Stimulated activated CD8-positive, alpha-beta memory T cell treated with anti-CD3 and anti-CD28 coated beads, Interleukin-2, amount 100 ng/mL, for 1 hour (primary cell): ENCODE measurements at places on chromosomes 3 and 15.

DNA sequence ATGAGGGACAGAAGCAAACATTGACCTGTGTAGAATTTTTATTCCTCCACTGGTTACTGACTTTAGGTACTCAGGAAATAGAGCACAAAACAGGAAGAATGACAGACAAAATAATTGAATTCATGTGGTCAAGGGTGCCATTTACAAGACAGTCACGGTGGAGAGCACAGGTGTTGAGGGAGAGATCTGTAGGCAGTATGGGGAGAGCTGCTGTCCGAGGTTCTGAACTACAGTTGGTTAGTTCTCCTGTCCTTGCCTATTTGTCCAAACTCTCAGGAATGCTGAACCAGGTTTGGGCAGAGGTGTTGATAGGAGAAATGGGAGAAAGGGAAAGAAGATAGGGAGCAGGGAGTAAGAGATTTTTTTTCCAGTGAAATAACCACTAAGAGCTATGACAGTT, 178.5 kb upstream of the ZBTB20 start:
- DNase-seq, result no peak

- no peak for DNase-seq
These were observed 255.6 kb downstream of the MAGI1 start for GRCh38 chr3:65783117-65783516.

- DNase-seq, result no peak
These were observed 764.8 kb upstream of the NR2F2 start for GRCh38 chr15:95565690-95566089.

GRCh38 chr3:536417-536813, 339.9 kb downstream of the CHL1 start:
- no peak for DNase-seq

DNA sequence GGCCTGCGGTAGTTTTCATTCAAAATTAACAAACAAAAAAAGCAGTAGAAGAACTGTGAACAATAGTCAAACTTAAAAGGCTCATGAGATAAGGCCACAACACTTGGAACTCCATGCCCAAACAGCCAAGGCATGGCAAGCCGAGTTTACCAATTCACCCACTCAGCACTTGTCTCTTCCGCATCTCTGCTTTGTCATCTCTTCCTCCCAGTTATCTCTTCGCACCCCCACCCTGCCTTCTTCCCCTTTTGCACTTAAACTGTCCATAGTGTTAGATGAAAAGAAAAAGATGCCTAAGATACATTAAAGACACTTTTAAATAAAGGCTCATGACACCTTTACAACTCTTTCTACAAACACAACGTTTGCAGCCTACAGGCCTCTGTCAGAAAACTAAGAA, 11.1 kb downstream of the TLE3 start:
- no peak for DNase-seq

- DNase-seq, result no peak
These were observed 49.1 kb downstream of the FBN1 start for GRCh38 chr15:48596415-48596814.

DNA sequence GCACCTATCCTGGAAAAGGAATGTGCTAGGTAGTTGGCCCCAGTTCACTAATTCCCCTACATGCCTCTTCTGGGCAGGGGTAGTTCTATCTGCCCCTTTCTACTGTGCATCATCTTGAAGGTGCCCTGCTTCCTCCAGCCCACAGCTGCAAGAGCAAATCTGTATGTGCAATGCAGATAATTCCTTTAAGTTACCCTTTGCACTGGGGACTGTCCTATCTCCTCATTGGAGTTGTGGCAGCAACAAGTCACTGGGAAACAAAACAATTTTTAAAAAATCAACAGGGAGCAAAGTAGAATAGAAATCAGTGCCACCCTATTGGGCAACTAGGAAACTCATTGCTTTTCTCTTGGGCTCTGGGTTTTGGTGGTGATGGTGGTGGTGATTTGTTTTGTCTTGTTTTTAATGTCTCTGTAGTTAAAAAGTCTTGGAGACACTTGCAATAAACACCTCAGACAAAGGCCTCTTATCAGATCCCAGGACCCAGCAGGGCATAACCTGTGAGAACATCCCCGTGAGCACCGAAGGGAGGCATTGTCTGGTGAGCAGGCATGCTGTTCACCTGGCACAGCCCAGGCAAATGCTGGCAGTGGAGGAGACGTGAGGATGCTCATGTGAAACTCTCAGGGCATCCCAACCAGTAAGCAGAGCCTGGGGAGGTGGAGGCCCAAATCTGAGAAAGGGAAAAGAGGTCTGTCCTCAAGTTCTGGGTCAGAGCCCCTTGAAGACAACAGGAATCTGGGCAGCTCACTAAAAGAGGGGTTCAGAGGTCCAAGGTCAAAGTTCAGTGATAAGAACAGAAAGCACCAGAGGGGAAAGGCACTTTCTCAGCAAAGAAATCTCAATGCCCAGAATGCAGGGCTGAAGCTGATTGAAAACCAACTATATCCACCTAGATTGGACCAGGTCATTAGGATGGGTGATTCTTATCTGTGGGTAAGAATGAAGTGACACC, 27.9 kb downstream of the C2CD4B start:
- no peak for DNase-seq

DNA sequence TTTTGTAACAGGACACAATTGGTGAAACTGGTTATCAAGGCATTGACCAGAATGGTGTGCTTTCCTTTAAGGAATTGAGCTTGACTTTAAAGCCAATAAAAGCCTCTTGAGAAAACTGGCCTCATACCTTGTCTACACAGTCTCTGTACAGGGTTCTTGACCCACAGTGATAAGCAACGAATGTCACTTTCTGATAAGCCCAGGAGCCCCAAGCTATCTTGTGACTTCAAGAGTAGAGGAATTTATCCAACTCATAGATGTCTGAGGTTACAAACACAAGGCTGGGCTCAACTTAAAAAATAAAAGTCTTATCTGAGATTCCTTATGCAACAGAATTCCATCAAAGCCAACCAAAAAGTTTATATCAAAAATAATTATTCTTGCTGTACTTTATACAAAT, 212.1 kb downstream of the GBE1 start:
- DNase-seq, result no peak

DNA sequence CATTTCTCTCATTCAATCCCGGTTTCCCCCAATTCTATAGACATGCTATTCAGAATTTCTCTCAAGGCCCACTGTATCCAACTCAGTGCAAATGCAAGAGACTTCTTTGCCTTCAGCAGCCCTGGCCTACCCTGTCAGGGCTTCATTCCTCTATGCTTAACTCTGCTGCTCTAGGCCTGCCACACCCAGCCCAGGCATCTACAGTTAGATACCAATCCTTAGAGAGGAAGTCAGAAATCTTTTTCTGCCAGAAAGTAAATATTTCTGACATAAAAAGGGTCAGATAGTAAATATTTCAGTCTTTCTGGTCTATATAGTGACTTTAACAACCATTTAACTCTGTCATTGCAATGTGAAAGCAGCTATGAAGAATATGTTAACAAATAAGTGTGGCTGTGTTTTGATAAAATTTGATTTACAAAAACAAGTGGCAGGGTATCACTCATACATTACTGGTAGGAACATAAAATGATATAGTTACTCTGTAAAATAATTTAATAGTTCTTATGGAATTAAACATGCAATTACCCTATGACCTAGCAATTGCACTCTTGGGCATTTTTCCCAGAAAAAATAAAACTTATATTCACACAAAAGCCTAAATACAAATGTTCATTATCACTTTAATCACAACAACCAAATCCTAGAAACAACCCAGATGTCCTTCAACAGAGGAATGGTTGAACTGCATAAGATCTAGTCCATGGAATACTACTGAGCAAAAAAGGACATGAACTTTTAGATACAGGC, 942.0 kb downstream of the SQOR start:
- no peak for DNase-seq

GRCh38 chr3:34212656-34213055, 414.2 kb downstream of the PDCD6IP start:
- DNase-seq, result no peak

GRCh38 chr3:117243657-117244056, 534.1 kb downstream of the TUSC7 start:
- no peak for DNase-seq

- no peak for DNase-seq
These were observed 35.1 kb downstream of the USP3 start for GRCh38 chr15:63539521-63539920.

GRCh38 chr3:124619887-124620599, 110.2 kb upstream of the UMPS start:
- DNase-seq, result no peak

DNA sequence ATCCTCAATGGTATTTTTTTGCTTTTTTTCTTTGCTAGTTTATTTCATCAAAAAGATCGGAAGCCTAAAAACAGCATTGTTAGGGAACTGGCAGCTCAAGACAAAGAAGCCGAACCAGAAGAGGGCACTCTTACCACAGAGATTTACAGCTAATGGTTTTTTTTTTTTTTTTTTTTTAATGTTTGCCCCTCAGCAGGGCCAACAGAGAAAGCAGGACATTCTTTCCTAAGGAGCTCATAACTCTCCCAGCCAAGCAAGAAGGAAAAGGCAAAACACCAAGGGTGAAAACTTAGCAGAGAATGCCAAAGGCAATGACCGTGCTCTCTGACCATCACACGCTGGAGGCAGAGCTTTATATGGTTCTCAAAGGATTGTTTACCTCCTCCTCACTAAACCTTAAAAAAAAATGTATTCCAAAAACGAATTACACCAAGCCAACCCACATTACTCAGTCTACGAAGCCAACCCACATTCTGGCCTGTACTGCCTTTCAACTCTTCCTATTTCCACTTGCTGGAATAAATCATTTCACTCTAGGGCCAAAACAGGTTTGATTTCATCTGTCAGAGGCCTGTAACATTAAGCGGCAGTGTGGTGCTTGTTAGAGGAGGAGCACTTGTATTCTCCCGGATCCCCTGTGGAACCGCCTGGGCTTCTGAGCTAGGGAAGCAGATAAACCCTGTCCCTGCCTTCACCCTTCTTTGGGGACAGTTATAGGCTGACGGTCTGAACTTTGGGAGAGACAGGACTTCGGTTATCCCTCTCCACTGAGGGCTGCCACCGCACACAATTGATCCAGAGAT, 35.6 kb upstream of the GYG1 start:
- DNase-seq, result no peak

DNA sequence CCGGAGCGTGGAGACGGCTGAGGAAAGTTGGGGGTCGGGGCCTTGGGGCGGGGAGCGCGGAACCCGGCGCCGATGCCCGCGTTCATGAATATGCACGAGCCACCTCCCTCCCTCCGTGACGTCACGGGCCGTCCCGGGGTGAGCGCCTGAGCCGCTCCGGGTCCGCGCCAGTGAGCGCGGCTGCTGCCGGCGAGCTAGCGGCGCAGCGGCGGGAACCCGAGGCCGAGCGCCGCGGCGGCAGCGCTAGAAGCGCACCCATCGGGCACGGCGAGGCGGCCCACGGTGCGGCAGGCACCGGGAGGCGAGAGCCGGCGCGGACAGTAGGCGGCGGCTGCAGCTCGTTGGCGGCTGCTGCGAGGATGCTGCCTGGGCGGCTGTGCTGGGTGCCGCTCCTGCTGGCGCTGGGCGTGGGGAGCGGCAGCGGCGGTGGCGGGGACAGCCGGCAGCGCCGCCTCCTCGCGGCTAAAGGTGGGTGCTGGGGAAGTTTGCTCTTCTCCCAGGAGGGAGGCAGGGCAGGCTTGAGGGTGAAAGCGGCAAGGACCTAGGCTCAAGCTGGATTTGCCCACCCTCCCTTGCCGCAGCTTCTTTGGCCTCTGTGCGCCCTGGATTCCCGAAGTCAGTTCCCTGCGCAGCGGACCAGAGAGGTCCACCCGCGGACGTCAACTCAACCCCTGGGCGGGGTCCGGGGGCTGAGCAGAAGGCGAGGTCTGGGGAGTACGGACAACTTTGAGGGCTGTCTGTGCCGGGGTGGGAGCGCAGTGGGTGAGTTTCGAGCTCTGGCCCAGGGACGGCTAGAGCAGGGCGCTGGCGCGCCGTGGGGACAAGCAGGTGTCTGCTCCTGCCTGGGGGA, at the start of gene CLSTN2:
Gene CLSTN2 (plus strand): TSS at position 170 of the 850 bp plus-strand sequence.
- DNase-seq, result no peak

DNA sequence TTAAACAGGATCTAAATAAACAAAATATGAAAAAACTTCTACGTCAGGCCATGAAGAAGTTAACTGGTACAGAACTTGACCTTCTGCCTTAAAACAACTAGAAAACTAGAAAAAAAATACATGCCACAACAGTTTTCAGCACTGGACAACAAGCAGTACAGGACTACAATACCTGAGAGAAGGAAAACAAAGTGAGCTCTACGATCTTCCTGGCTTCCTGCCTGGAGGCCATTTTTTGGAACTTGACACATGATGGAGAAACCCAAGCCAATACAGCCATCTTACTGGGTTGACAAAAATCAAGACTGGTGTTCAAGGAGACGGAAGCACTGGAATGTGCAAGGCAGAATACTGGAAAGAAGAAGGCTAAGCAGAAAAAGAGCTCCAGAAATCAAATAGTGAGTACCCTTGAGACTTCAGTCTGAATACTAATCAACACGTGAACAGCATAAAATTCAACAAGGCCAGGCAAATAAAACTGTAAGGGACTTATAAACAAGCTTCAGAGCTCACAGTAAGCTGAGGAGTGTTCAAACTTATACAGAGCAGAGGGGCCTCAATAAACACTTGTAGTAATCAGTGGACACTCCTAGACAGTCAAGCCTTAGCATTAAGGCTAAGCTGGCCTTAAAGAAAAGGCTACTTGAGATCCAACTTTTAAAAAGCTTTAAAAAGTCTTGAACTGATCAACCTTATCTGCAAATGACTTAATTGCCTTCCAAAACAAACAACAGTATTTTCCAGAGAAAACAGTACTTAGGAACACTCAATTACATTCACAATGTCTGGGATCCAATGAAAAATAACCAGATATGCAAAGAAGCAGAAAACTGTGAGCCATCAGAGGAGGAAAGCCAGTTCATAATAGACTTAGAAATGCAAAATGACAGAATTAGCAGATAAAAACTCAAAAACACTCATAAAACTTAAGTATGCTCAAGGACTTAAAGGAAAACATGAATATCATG, 63.2 kb downstream of the DLG1 start:
- DNase-seq, result no peak

DNA sequence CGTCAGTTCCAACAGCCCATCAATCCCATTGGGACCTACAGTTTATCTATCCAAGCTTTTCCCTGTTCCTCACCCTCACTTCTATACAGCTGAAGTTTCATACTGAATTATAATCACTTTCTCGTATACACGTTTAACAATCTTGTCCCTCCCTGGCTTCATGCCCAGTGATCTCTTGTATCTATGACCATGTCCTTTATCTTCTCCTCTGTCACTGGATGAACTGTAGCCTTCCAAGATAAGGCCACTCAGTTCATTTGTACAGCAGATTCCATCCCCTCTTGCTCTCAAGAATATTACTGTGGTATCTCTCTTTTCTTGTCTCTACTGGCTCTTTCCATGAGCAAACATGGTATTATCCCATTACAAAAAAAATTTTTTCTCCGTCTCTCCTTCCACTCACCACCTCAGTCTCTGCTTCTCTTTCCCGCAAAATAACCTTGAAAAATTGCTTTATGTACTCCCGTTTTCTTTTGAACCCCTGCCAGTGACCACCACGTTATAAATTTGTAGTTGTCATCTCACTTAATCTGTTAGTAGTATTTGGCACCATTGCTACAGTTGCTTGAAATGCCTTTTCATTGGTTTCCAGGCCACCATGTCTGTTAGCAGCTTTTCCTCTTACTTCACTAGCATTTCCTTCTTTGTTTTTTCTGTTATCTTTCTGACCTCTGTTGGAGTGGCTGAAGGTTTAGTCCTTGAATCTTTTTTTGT, 9.4 kb downstream of the CTNNB1 start:
- DNase-seq, result no peak
